ENCODE measurements at places on chromosomes 7 and 10. TPM values are rescaled to one million over a fixed set of nuclear protein-coding genes. Genes with fewer than 3 reads are reported as not detected.

DNA sequence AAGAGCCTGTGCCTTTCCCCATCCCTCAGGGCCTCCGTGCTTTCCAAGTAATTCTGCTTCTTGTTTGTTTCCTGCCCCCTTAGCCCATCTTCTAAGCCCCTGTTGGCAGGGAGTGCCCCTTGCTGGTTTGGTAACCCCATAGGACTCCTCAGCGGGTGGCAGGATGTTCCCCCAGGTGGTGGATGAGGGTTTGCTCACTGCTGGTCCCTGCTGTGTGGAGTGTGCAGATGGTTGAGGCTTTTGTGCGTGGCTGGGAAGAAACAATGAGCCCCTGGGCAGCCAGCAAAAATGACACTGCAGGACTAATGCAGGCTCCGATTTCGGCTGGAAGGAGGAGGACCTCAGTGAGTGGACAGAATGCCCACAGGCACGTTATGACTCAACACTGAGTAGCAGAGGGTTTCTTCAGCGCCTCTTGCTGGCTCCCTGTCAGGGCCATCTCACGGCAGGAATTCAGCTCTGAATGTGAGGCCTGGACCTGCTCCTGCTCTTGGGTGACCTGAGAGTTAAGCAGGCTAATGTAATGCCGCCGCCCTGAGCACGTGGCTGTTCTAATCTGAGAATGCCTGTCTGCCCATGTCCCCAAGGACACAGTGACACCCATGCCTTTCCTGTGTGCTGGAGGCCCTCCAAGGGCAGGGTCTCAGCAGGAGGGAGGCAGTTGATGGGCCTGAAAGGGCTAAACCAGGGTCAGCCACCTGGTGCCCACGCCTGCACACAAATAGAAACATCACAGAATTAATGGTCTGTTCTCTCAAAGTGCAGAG lies 16.6 kb downstream of the BAG3 start:
- peak; percentile 73 for DNase-seq
- no peaks in the 10 kb centered on the region for H3K27me3 ChIP-seq
- peaks cover 35% of the 10 kb centered on the region for H3K36me3 ChIP-seq
- H3K27ac ChIP-seq, result peak overlapping the region; percentile 79
- peaks cover 41% of the 10 kb centered on the region for H3K4me1 ChIP-seq

The POLR2J3 gene
- 19.8 TPM for total RNA-seq

The CACNA2D1 gene
- 73.7 TPM for total RNA-seq

DNA sequence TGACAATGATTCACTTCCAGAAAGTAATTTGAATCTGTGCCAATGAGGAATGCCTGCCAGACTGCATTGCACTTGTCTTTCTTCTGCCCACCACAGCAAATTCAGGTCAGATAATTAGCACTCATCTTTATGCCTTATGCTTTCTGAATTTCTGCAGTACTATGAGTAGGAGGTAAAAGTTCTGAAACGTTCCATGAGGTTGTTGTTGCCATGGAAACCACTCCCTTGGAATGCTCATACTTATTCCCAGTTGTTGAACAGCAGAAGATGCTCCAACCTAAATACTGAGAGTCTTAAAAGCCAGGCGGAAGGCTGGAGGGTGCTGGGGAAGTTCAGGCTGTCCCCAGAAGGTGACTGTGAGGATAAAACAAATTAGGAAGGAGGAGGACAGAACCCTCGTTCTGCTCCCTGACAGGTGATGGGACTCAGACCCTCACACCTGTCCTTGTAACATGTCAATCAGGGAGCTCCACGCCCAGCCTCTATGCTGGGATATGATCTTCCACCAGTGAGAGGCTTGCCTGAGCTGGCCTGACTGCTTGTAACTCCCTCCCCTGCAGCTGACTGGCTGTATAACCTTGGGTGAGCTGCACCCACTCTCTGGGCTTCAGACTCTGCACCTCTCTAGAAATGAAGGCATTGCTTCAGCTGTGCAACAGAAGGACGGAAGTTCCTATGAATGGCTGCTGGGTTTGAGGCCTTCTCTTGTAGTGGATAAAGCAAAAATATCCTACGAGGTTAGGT lies 554.3 kb upstream of the MGMT start:
- no peaks in the 10 kb centered on the region for H3K36me3 ChIP-seq
- no peak overlapping the region for H3K4me3 ChIP-seq
- H3K4me1 ChIP-seq, result peaks cover 46% of the 10 kb centered on the region
- peak overlapping the region; percentile 11 for H3K27ac ChIP-seq
- peak; percentile 96 for DNase-seq

The SLC29A4 gene
- total RNA-seq, result 18.5 TPM

The FRG2B gene
- total RNA-seq, result not detected

DNA sequence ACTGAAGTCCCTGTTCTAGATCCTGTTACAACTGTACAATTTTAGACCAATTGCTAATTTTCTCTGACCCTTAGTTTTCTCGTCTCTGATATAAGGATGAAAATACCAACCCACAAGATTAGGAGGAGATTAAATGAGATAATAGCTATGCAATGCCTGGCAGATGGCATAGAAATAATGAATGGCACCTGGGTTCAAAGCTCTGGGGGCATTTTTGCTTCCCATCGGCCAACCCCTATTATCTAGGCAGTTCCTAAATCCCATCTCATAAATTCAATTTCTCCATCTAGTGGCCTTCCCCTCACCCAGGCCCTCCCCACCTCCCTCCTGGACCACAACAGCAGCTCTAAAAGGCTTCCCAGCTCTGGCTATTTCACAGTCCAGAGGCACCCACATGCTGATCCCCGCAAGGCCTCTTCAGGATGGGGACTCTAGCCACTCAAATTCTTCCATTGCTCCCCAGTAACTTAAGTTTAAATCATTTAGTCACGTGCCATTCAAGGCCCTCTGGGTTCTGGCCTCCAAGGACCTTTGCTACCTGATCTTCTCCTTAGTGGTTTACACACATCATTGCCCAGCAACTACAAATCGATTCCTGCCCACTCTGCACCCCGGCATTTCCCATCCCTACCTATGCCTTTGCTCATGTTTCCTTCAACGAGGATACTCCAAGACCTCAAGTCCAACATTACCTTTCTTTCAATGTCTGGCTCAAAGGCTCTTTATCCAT lies 202.4 kb upstream of the KLF14 start:
- H3K27ac ChIP-seq, result no peak overlapping the region
- no peak for DNase-seq
- H3K4me3 ChIP-seq, result no peak overlapping the region
- H3K36me3 ChIP-seq, result no peaks in the 10 kb centered on the region
- H3K27me3 ChIP-seq, result no peaks in the 10 kb centered on the region
- no peaks in the 10 kb centered on the region for H3K4me1 ChIP-seq

Measured in muscle of leg (tissue), 16 donors.